ENCODE measurements at places on chromosomes 1 and 21. TPM values are rescaled to one million over a fixed set of nuclear protein-coding genes. Genes with fewer than 3 reads are reported as not detected.

Gene REN
- polyA plus RNA-seq: 0.06 TPM

GRCh38 chr1:42461196-42461595, 1.9 kb upstream of the CCDC30 start:
- no peak for DNase-seq

DNA sequence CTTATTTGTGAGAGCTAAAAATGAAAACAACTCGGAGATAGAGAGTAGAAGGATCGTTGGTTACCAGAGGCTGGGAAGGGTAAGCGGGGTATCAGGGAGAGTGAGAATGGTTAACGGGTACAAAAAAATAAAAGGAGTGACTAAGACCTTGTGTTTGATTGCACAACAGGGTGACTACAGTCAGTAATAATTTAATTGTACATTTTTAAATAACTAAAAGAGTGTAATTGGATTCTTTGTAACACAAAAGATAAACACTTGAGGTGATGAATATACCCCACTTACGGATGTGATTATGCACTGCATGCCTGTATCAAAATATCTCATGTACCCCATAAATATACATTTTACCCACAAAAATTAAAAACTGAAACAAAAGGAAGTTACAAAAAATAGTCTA, 29.4 kb downstream of the FOXJ3 start:
- no peak for DNase-seq

DNA sequence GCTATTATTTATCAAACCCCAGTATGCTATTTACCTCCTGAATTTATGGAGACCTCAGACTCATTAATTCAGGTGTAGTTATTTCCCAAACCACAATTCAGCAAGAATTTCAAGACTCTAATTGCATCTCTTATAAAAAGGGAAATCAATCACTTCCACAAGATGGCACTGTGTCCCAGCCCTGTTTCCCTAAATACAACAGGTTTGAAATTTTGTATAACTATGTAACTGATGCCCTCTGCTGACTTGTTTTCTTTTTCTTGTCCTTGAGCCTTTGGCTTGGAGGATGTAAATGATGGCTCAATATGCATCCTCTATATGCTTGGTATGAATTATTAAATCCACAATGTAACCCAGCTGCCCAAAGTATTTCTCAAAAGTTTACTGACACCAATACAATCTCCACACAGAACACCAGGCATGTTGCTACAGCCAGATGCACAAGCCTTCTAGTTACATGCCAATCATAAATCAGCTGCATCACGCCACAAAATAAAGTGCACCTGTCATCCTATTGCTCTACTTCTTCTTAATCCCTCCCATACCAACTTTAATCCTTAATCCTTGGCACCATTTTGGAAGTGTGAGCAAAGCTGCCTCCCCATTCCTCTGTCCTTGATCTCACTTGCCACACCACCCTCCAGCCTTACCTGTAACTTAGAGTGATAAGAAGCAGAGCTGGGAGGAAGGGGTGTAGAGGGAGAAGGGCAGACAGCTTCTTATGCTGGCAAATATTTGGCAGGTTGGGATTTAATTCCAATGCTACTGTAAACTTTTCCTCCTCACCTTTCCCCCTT, 9.0 kb downstream of the C1orf105 start:
- DNase-seq: peak; percentile 69

GRCh38 chr1:40755067-40755466, 28.5 kb upstream of the KCNQ4 start:
- no peak for DNase-seq

DNA sequence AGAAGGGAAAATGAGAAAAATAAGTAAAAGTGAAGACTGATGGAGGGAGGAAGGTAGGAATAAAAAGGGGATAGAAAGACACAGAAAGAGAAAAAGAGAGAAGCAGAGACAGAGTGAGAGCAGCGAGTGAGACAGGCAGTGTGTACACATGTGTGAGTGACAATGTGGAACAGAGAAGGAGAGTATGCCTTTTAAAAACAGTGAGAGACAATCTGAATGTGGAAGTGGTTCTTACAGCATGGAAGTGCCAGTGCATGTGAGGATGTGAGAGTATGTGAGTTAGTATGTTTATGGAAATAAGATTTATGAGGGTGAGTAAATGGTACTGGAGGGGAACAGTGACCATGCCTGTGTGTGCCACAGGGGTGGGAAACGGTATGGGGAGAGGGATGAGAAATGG, 1.2 kb downstream of the NEGR1 start:
- no peak for DNase-seq

GRCh38 chr1:154878371-154879037, 8.4 kb upstream of the KCNN3 start:
- DNase-seq: no peak

DNA sequence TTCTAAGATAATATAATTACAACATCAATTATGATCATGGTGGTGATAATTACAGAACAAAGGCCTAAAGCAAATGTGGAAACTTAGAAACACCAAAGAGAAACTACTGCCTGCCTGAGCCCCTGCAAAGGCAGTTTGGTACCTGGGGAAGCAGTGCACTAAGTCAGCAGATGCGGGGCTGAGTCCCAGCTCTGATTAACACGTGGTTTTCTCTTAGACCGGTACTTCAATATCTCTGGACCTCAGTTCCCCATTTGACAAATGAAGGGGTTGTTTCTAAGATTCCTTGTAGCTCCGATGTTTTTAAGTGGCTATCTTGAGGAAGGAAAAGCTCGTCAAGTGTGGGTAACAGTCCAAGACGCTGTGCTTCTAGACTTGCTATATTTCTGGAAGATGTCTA, 16.7 kb upstream of the PLEKHA6 start:
- no peak for DNase-seq

DNA sequence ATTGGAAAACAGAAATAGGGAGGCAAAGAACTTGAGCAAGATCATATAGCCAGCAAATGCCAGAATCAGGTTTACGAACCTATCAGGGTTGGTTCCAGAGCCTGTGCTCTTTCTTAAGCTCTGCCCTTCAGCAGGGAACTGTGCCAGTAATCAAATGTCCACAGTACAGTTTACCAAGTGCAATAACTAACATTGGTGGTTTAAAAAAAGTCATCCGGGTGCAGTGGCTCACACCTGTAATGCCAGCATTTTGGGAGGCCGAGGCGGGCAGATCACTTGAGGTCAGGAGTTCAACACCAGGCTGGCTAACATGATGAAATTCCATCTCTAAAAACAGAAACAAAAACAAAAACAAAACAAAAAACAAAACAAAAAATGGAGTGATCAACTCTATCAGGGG, 182.7 kb downstream of the LMX1A start:
- DNase-seq: no peak

- no peak for DNase-seq
Measured at GRCh38 chr1:201365251-201365650, 12.2 kb downstream of the TNNT2 start.

- DNase-seq: no peak
Measured at GRCh38 chr21:42692688-42693087, 39.3 kb downstream of the PDE9A start.

GRCh38 chr1:182050481-182051448, 10.7 kb downstream of the ZNF648 start:
- no peak for DNase-seq

- peak; percentile 40 for DNase-seq
Measured at GRCh38 chr1:86567878-86568277, 21.0 kb downstream of the CLCA4 start.

DNA sequence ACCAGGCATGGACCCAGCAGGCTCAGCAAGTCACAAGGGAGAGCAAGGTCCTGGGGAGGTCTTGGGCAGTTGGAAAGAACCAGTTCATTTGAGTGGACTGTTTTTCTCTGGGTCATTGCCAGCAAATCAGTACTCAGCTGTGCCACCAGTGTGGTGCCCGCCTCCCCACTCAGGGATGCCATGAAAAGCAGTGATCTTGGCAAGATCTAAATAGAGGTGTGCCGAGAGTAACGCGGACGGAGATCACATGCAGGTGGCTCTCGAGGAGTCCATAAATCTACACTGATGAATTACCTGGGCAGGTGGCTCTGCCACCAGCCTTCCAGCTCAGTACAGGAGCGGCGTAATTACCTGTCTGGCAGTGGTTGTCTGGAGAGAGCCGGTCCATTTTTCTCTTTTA, 642.2 kb downstream of the PTPRU start:
- no peak for DNase-seq

DNA sequence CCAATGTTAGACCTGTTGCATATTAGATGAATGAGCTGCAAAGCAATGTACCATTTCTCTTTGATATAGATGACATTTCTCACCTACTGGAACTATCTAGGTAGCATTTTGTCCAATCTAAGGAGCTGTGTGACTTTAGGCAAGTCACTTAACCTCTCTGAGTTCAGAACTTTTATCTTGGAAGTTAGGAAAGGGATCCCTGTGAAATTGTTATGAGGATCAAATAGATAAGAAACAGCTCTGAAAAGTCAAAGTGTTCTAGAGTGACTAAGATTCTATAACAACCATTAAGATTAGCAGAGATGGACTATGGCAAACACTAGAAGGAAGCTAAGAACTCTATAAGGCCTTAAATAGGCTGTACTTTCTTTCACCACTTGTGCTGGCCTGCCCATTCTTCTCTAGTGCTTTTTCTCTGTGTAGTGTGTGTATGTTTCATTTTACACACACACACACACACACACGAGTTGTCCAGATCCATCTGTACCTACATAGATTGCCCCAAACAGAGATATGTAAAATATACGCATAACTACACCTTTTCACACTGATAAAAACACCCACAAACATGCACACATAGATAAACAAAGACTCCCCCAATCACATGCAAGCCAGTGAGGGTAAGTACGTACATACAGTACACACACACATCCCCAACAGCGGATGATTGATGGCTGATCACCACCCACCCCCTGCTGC, 19.4 kb upstream of the LRRN2 start:
- no peak for DNase-seq

DNA sequence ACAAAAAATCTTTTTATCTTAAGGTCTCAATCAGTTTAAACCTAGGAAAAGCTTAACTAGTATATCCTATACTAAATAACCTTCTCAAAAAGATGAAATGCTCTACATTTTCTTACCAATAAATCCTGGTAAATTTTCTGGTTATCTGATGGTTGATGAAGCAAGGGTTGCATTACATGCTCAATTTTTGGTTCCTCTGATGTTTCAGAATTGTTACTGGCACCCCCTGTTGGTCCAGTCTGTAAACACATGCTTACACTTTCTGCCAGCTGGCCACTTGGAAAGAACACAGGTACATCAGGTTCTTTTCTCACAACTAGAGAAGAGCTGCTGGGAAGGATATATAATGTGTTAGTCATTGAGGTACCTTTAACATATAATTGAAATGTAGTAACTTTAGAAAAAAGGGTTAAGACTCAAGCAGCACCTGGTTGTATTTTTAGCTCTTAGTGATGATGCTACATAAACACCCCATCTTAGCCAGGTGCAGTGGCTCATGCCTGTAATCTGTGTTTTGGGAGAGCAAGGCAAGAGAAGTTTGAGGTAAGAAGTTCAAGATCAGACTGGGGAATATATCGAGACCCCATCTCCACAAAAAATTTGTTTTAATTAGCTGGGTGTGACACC, 30.9 kb upstream of the TAL1 start:
- peak; percentile 44 for DNase-seq

- no peak for DNase-seq
Measured at GRCh38 chr1:178960482-178961240, 65.0 kb upstream of the FAM20B start.

- DNase-seq: peak; percentile 20
Measured at GRCh38 chr1:185152187-185152767, 4.5 kb downstream of the TRMT1L start.

DNA sequence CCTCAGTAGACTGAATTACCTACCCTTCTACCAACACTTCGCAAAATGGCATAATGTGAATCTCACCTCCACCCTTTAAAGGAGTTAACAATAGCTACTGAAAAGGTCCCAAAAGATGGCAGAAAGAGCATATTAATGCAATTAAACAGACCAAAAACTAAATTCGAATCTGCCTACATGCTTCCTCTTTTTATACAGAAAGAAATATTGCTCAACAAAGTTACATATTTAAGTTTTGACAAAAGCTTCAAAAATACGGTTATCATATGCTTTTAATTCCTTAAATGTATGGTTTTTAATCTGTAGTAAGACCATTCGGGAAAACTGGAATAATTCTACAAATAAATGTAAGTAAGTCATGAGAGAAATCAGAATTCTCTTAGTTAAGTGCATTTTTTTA, 2.2 kb downstream of the APP start:
- DNase-seq: no peak

- DNase-seq: no peak
Measured at GRCh38 chr21:44062380-44062779, 44.8 kb upstream of the PWP2 start.

DNA sequence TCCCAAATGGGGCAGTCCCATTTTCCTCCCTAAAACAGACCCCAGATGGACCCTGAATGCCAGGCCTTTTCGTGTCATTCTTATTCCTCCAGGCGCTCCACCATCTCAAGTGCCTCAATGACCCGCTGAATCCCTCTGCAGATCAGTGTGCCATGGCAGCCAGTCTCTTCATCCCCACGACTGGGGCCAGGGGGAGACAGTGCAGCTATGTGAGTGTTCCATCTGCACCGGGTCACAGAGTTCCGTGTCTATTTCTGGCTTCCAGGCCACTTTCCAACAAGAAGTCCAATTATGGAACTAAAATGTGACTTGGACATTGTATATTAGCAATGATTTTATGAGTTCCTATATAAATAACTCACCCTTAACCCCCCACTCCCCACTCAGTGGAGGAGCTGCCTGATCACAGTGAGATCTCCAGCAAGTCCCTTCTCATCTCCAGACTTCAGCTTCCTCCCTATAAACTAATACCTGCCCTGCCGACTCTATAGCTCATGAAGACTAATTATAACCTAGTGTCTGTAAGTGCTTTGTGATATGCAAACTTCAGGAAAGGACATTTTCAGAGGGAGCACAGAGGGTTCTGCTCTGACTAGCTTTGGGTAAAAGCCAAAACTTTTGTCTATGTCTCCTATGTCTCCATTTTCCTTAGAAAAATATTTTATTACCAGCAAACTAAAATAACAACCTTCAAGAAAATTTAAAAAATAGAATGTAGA, 56.3 kb upstream of the NFASC start:
- no peak for DNase-seq

DNA sequence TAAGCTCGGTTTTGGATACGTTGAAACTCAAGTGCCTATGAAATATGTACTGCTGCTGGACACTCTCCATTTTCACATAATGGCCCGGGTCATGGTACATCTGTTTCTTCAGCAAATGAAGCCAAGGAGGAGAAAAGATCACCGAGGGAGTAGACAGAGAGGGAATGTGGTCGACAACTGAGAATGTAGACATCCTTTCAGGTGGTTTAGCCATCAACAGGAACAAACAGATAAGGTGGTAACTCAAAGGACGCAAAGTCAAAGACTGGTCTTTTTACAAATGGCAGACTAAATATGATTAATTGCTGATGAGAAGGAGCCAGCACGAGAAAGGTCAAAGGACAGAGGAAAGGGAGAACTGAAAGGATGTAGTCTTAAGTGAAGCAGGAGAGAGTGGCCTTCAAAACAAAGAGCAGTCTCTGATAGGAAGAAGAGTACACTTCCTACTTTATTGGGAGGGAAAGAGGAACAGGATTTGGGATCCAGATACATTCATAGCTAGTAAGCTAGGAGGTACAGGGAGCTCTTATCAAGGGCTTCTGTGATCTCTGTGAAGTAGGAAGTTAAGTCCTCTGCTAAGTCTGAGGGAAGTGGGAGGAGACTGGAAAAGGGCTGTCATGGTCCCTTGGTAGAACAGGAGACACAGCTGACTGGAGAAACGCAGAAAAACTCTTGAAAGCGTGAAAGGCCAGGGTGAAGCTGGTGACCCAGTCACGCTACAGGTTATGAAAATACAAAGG, 28.3 kb downstream of the NUP133 start:
- DNase-seq: no peak

Data from foreskin keratinocyte (primary cell).